ENCODE measurements at places on chromosomes 3 and 15. TPM values are rescaled to one million over a fixed set of nuclear protein-coding genes. Genes with fewer than 3 reads are reported as not detected.

LHFPL4 gene
- polyA plus RNA-seq: 0.06 TPM

PPP1R14D gene
- polyA plus RNA-seq: 0.50 TPM

MGA gene
- polyA plus RNA-seq: 41.7 TPM

ADIPOQ gene
- not detected for polyA plus RNA-seq

CCR9 gene
- polyA plus RNA-seq: 0.32 TPM

ITIH1 gene
- not detected for polyA plus RNA-seq

STRIT1 gene
- 0.24 TPM for polyA plus RNA-seq

FURIN gene
- polyA plus RNA-seq: 51.5 TPM

HYKK gene
- polyA plus RNA-seq: 4.2 TPM

CAMP gene
- 3.1 TPM for polyA plus RNA-seq

All from left lung (tissue), 14 donors.